ENCODE measurements at places on chromosomes 6 and 20.

DNA sequence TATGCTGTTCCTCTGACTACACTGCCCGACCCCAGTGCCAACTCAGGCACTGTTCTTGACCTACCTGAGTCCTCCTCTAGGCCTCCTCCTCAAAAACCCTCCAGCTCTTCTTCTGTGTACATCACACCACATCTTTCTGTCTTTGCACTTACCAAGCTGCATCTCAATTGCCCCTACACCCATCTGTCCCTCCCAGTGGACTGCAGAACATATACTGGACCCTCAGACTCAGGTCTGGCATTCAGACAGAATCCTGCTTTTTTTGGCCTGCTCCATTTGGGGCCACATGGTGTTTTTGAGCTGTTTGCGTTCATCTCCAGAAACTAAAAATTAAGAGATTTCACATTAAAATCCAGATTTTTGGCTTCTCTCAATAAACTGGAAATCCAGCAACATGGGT, 23.2 kb upstream of the YWHAB start:
- DNase-seq = no peak

GRCh38 chr20:20668639-20669038, 43.8 kb downstream of the RALGAPA2 start:
- DNase-seq = no peak

DNA sequence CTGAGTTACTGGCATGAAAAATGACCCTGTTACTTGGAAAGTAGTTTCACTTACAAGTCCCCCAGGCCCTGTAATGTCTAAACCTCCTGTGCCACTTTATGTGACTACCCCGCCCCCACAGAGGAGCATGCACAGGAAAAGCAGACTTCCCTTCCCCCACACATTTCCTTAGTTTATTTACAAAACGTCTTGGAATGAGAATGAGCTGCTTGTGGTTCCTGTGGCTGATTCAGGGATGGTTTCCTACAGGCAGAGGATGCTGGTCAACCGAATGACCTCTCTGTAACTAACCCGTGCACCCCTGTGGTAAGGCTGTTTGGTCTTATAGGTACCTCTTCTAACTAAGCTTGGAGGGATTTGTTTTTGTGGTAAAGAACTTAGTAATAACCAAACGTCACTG, 28.5 kb downstream of the RSPO3 start:
- DNase-seq = no peak

DNA sequence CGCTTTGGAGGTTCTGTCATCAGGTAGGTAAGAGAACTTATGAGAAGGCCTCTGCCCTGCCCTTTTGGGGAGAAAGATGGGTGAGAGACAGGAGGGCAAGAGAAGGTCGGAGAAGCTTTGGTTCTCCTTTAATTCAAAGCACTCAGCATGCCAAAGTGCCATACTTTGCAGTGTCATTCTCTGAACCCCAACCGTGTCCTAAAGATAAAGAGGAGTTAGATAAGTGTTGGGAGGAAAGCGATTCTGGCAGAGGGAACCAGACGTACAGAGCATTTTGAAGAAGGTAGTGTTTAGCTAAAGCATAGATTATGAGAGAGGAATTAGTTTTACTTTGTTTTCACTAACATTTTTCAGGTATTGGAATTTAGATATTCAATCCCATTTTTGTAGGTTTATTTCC, 40.3 kb downstream of the NKAIN2 start:
- DNase-seq = no peak

GRCh38 chr6:109165392-109165974, 70.2 kb downstream of the CEP57L1 start:
- no peak for DNase-seq

GRCh38 chr6:161272635-161273273, 1.1 kb downstream of the AGPAT4 start:
- no peak for DNase-seq
